Cortex of kidney (tissue), 1 donor: ENCODE measurements at places on chromosomes 7 and 10.

DNA sequence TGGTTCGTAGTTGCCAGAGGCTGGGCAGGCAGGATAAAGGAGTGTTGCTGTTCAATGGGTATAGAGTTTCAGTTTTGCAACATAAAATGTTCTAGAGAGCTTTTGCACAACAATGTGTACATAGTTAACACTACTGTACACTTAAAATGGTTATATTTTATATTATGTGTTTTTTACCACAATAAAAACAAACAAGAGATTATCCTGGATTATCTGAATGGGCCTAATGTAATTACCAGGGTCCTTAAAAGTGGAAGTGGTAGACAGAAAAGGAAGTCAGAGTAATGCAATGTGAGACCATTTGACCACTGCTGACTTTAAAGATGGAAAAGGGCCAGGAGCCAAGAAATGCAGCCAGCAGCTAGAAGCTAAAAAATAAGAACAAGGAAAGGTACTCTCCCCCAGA lies 159.7 kb downstream of the SGMS1 start:
- DNase-seq, result no peak

DNA sequence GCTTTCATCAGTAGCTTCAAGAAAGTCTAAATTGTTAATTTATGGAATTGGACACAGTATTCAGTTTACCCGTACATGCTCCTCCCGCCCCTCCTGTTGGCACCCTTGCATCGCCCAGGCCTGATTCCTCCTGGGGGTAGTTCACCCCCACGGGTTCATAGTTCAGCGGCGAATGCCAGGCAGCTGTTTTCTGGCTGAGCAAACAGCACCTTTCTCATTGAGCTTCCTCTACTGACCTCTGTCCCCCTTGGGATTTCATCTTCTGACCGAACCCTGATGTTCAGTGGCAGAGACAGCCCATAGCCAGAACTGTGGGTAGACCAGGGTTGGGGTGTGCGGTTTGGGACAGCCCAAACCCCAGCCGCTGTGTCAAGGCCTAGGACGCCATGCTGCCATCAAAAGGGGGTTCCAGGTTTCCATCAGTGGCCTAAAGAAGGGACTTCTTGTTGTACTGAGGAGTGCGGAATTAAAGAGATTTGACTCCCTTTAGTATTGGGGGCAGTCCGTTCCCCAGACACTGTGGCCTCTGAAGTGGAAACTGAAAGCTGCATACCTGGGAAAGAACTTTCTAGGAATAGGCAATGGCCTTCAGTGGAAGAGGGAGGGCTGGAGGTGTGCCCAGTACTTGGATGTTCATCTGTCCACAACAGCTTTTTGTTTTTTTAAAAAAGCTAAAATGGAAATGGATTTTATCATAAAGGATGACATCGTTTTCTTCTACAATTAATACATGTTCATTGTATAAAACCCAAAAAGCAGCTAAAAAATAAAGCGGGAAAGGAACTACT lies 19.0 kb downstream of the MDH2 start:
- no peak for DNase-seq

- no peak for DNase-seq
These were observed 179.5 kb downstream of the REEP3 start for GRCh38 chr10:63700631-63701156.

DNA sequence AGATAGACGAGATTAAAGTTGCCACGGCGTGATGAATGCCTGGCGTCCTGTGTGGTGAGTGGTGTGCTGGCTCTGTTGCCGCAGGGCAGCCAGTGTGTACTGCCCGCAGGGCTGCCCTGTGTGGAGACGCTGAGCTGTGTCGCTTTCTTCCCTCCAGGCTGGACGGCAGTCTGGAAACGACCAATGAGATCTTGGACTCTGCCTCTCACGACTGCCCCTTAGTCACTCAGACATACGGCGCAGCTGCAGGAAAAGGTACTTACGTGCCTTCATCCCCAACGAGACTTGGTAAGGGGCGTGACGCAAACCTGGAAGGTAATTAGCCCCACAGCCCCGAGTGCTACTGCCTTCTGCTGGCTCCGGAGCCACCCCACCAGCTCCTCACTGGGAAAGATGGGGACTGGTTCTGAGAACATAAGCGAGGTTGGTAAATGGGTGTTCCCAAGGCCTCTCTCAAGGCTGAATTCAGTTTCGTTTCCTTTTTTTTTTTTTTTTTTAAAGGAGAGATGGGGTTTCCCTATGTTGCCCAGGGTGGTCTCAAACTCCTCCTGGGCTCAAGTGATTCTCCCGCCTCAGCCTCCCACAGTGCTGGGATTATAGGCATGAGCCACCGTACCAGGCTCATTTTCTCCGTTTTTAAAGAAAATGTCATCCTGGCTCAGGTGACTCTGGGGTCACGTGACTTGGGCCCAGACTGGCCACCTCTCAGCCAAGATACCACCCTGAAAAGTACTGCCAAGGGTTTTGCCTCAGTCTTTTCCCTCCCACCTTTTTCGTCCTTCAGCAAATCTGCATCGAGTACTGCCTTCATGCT lies 39.6 kb downstream of the WIPI2 start:
- no peak for DNase-seq

- DNase-seq, result no peak
These were observed 79.0 kb downstream of the PRR15 start for GRCh38 chr7:29642494-29643155.

GRCh38 chr10:3785851-3786271 lies 852 bp upstream of the KLF6 start:
- no peak for DNase-seq

DNA sequence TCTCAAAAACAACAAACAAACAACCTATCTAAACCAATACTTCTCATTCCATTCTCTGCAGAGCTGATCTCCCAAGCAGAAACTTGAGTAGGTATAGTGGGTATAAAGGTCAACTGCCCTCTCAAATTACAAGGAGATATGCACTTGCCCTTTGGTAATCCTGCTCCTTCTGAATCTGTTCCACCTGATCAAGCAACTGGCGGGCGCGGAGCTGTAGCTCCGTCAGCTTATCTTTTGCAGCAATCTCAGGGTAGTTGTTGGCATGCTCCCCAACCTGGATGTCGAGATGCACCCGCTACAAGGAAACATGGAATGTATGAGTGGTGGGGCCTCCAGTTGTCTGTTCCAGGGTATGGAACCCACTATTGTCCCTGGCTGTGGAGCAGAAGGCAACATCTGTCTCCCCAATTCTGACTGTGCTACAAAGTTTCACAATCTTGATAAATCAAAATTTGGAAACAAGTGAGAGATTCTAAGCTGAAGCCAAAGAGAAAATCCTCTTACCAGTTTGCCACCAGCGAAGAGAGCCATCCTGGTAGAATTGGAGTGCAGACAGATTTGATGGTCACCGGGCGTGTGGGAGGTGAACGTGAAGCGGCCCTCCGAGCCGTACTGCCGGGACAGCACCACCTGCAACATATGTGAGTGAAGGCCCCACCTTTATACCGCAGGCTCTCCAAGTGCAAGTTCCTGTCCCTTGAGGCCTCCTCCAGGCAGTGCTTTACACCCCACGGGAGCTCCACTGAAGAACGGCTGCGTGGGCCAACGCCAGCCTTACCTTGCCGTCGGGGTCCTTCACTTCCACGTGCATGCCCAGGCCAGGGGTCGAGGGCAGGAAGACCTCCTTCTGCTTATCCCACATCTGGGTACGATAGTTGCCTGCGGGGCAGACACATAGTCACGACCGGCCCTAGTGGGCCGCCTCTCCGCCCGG lies 819 bp downstream of the TMED4 start:
- no peak for DNase-seq

DNA sequence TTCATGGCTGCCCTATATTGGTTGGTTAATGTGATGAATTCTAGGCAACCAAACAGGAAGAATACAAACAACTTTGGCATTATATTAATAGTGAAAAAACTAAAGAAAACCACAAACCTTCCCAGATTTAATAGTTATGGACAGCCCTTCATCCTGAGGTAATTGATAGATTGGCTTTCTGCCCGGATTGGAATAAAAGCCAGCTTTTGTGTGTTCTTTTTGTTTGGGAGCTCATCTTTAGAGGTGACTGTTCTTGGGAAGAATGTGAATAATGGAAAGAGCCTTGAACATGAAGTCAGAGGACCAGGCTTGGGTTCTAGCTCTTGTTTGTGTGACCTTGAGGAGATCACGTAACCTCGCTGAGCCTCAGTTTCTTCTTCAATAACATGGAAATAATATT lies 92.3 kb downstream of the VTI1A start:
- DNase-seq, result no peak
